ENCODE measurements at places on chromosomes 5 and 9. TPM values are rescaled to one million over a fixed set of nuclear protein-coding genes. Genes with fewer than 3 reads are reported as not detected.

The HSPA5 gene
- 160 TPM for total RNA-seq

The SLC36A2 gene
- total RNA-seq, result not detected

The GRXCR2 gene
- not detected for total RNA-seq

The ZNF483 gene
- 2.9 TPM for total RNA-seq

The MACIR gene
- total RNA-seq, result 4.8 TPM

The C9orf78 gene
- total RNA-seq, result 31.4 TPM

The TLR4 gene
- total RNA-seq, result 124 TPM

The WDR31 gene
- total RNA-seq, result 0.54 TPM

The DOLK gene
- total RNA-seq, result 27.3 TPM

The DMRT3 gene
- total RNA-seq, result not detected

The C9orf153 gene
- 0.34 TPM for total RNA-seq

The ADGRV1 gene
- total RNA-seq, result 0.11 TPM

The ECSCR gene
- total RNA-seq, result 475 TPM

The SPATA31C1 gene
- total RNA-seq, result not detected

The TRIP13 gene
- 4.3 TPM for total RNA-seq

The BAAT gene
- total RNA-seq, result not detected

The GM2A gene
- total RNA-seq, result 15.3 TPM

The GTF3C5 gene
- 35.9 TPM for total RNA-seq

The CEL gene
- 0.09 TPM for total RNA-seq

The ARL14EPL gene
- 0.17 TPM for total RNA-seq

The TUSC1 gene
- total RNA-seq, result 10.3 TPM

The SPINK7 gene
- not detected for total RNA-seq

The ITK gene
- not detected for total RNA-seq

The LCN1 gene
- total RNA-seq, result not detected

The EIF4E1B gene
- not detected for total RNA-seq

The PROB1 gene
- total RNA-seq, result 3.7 TPM

The ZNF608 gene
- total RNA-seq, result 7.8 TPM

The BTNL8 gene
- 0.09 TPM for total RNA-seq

The NREP gene
- total RNA-seq, result 27.6 TPM

The IRX2 gene
- 0.98 TPM for total RNA-seq

The MARCOL gene
- total RNA-seq, result not detected

The THOC3 gene
- total RNA-seq, result 46.1 TPM

The LCN9 gene
- not detected for total RNA-seq

The TLX3 gene
- not detected for total RNA-seq

The GFI1B gene
- under 0.01 TPM for total RNA-seq

The SLC46A2 gene
- not detected for total RNA-seq

The CTSV gene
- total RNA-seq, result 0.26 TPM

The OR1J2 gene
- not detected for total RNA-seq

The FSTL4 gene
- total RNA-seq, result 0.17 TPM

The MOB3B gene
- 2.2 TPM for total RNA-seq

The PRKAA1 gene
- 118 TPM for total RNA-seq

The CD72 gene
- total RNA-seq, result 0.11 TPM

The TNFAIP8 gene
- 10.6 TPM for total RNA-seq

The NEUROG1 gene
- total RNA-seq, result not detected

The SURF6 gene
- total RNA-seq, result 8.0 TPM

The PCDHB14 gene
- 0.86 TPM for total RNA-seq

The GLRA1 gene
- not detected for total RNA-seq

The ENTR1 gene
- total RNA-seq, result 21.9 TPM

The SPRY4 gene
- total RNA-seq, result 7.0 TPM

The ARHGEF39 gene
- 0.17 TPM for total RNA-seq

All from dermis lymphatic vessel endothelial cell (primary cell).